ENCODE measurements at places on chromosomes 12 and 14.

DNA sequence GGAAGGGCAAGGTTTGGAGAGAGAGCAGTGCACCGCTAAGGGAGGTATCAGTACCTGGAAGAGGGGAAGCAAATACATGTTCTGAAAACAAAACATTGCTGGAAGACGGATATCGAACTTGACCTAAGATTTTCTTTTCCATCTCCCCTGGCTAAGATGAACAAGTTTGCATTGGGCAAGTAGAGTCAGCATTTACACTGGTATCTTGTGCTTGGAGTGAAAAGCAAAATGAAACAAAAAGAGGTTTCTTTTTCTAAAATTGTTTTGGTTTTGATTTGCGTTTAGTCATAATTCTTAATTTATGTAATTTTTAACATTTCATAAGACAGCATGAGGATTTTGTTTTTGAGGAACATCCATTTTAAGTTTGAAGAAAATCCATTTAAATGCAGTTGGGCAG, 881.6 kb downstream of the NRXN3 start:
- no peak for DNase-seq

GRCh38 chr12:127398016-127398710, 868.8 kb upstream of the TMEM132C start:
- no peak for DNase-seq

- DNase-seq = no peak
Observed at GRCh38 chr14:23895480-23895879, 58.1 kb upstream of the DHRS4 start.

- no peak for DNase-seq
Observed at GRCh38 chr12:114841557-114842251, 157.7 kb upstream of the TBX3 start.

DNA sequence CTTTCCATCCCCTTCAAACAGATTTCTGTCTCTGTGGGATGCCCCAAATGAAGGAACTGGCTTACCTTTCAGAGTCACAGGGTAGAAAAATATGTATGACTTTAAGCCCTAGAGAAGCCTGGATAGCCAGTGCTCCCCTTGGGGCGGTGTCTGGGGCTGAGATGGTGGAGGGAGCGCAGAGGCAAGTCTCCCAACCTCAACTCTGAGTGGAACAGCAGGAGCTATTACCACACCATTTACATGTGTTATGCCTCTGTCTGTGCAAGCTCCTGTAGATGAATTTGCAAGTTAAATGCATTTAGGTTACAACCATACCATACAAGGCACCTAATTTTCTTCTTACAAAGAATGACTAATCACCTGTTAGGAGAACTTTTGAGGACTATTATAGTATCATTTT, 50.4 kb upstream of the CLMN start:
- no peak for DNase-seq

- DNase-seq = no peak
Observed at GRCh38 chr12:2895051-2895451, 4.4 kb downstream of the TULP3 start.

DNA sequence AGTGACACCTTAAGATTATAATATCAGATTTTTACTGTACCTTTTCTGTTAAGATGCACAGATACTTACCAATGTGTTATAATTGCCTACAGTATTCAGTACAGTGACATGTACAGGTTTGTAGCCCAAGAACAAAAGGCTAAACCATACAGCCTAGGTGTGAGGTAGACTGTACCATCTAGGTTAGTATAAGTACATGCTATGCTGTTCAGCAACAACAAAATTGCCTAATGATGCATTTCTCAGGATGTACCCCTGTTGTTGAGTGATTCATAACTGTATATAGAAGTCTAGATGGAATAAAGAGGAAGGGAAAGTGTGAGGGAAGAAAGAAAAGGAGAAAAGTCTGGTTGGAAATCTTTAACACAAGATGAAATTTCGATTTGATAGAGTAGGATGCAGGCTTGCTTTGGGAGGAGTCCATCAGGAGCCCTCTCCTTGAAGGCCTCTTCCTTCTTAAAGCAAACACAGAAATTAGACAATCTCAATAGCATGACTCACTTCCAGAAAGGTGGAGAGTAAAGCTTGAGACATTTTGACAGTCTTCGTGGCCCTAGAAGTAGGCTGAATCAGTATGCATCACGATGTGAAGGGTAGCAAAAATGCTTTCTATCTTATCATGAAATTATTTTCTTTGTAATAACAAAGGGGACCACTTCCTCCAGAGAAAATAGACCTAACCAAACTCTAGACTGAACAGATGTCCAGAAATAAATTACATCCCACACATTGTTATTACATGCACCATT, 191.5 kb downstream of the SYT1 start:
- no peak for DNase-seq

GRCh38 chr14:104732931-104733681, 9.1 kb downstream of the ADSS1 start:
- DNase-seq = no peak

- no peak for DNase-seq
Observed at GRCh38 chr14:49464885-49465284, 121.3 kb downstream of the RPS29 start.

GRCh38 chr12:49230805-49231194, 34.1 kb upstream of the TUBA1C start:
- no peak for DNase-seq

DNA sequence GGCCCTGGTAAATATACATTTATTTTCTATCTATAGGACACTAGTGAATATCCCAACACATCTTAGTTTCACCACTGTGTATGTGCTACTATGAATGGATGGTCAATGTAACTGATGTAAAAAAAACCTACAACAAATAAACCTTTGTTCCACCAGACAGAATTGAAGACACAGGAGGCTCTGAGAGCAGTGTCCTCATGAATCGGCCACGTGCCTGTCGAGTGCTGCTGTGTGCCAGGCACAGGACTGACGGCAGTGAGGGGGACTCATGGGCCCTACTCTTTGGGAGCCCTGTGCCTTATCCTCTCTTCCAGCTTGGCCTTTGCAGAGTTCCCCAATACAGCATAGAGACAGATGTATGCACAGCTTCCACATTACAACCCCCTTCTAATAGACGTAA, 18.2 kb downstream of the CINP start:
- no peak for DNase-seq
